ENCODE measurements at places on chromosomes 4 and X. TPM values are rescaled to one million over a fixed set of nuclear protein-coding genes. Genes with fewer than 3 reads are reported as not detected.

DNA sequence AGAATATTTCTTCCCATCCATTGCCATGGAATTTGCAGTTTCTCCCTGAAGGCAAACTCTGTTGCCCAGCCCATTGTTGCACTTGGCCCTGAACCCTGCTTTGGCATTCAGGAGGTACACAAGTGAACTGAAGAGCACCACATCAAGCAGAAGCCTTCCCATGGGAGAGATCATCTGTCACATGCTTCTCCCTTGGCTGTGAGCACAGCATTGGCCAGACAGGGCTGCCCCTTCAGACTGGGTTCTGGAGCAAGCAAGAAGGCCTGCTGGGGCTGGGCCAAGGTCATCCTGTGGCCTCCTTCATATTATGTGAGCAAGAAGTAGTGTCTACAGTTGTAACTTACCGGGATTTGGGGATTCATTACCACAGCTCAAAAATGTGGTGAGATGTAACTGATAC lies 22.7 kb downstream of the SCML1 start:
- no peak overlapping the region for H3K4me3 ChIP-seq
- H3K36me3 ChIP-seq = no peaks in the 10 kb centered on the region
- H3K4me1 ChIP-seq = no peaks in the 10 kb centered on the region
- DNase-seq = peak; percentile 19

DNA sequence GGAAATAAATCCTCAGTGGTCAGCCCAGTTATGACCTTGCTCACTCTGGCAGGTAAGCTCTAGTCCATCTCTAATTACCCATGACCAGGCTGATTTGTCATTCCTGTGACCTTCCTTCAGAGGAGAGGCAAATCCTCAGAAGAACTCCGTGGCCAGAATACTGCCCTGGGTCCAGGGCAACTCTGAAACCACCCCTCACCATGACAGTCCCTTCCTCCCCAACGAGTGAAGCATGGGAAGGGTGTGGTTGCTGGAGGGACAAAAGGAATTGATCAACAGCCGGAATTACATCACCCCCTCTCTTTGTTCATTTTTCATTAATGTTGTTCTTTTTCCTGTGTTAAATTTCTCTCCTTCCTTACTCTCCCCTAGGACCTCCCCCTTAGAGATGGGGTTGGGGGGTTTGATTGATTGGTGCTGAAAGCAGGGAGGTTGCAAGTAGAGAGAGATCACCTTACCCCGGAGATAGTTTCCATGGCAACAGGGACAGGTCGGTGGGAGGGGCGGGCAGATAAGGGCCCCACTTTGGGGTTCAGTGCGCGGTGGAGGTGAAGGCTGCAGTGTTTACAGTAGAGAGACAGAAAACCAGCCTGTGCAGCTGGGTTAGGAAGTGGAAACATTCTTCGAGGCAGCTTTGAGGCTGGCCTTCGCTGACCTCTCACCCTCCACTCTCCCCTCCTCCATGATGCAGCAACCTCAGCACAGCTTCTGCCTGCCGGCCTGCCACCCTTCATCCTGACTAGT lies 647.4 kb downstream of the BCOR start:
- H3K4me1 ChIP-seq = peaks cover 32% of the 10 kb centered on the region
- peak; percentile 25 for DNase-seq
- H3K4me3 ChIP-seq = no peak overlapping the region
- H3K27ac ChIP-seq = peak overlapping the region; percentile 57

DNA sequence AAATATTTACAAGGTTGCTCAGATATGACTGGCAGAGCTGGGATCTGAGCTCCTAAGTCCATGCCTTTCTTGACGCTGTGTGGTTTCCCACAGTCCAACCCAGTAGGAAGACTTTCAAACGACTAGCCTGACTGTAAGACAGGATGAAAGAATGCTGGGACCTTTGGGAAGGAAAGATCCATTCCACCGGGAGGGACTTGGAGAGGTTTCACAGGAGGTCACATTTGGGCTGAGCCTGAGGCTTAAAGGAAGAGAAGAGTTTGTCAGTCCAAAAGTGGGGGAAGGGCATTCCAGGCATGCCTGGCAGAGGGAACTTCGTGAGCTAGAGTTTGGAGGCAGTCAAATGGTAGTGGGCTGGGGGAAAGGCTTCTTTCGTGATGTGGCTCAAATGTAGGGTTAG lies 1.5 kb downstream of the STARD8 start:
- H3K4me3 ChIP-seq = no peak overlapping the region
- no peak for DNase-seq
- no peak overlapping the region for H3K27ac ChIP-seq
- peaks cover 4% of the 10 kb centered on the region for H3K4me1 ChIP-seq

GRCh38 chr4:90183254-90183653 lies 56.1 kb downstream of the CCSER1 start:
- no peaks in the 10 kb centered on the region for H3K4me1 ChIP-seq
- DNase-seq = no peak
- no peaks in the 10 kb centered on the region for H3K36me3 ChIP-seq
- no peak overlapping the region for H3K4me3 ChIP-seq
- no peak overlapping the region for H3K27ac ChIP-seq

HTRA3 gene
- total RNA-seq = not detected

DNA sequence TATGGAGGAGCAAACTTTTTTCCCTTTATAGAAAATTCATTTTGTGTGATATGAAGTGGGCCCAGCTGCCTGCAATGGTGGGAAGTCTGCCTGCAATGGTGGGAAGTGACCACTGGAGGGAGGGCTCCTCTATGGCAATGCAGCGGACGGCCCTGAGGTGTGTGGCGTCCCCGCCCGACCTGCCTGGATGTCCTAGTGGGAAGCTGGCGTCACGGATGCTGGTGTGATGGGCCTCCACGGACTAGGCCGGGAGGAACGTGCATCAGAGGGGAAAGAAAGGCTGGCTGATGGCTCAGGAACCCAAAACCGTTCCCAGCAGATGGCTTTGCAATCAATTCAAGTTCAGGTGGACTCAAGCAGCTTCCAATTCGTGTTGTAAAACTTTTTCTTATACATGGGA lies 177.9 kb downstream of the AFAP1 start:
- H3K4me3 ChIP-seq = no peak overlapping the region
- H3K4me1 ChIP-seq = peaks cover 12% of the 10 kb centered on the region
- no peaks in the 10 kb centered on the region for H3K27me3 ChIP-seq
- H3K27ac ChIP-seq = no peak overlapping the region

GRCh38 chrX:148495176-148495575 lies 5.2 kb upstream of the AFF2 start:
- H3K27me3 ChIP-seq = no peaks in the 10 kb centered on the region
- H3K27ac ChIP-seq = no peak overlapping the region
- H3K36me3 ChIP-seq = no peaks in the 10 kb centered on the region

DNA sequence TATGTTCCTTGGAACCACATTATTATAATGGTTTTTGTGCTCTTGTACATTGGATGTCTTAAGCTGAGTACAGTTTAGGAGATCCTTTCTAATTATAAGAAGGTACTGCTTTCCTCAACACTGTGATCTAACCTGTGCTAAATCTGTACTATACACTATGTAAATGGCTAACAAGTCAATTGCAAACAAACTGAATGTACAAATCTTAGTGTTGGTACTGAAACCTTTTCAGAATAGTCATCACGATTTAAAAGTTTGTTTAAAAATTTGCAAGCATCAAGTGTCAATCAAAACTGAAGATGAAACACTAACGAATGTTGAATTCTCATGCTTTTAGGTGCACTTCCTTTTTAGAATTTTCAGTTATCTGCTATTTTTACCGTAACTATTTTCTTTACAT lies 2090.4 kb upstream of the TENM3 start:
- DNase-seq = no peak
- H3K4me3 ChIP-seq = no peak overlapping the region
- H3K27ac ChIP-seq = no peak overlapping the region
- H3K36me3 ChIP-seq = no peaks in the 10 kb centered on the region
- H3K27me3 ChIP-seq = no peaks in the 10 kb centered on the region
- no peaks in the 10 kb centered on the region for H3K4me1 ChIP-seq

All from SJCRH30 (cell line).